CD4-positive, CD25-positive, alpha-beta regulatory T cell (primary cell): ENCODE measurements at places on chromosomes 4 and X. TPM values are rescaled to one million over a fixed set of nuclear protein-coding genes. Genes with fewer than 3 reads are reported as not detected.

CYBB gene
- total RNA-seq = 0.25 TPM

BEX2 gene
- 25.7 TPM for total RNA-seq

DGAT2L6 gene
- total RNA-seq = not detected

DDX60 gene
- total RNA-seq = 28.1 TPM

- no peak for DNase-seq
Observed at GRCh38 chr4:7303561-7303960, 111.2 kb downstream of the SORCS2 start.

- DNase-seq = no peak
Observed at GRCh38 chr4:138235419-138235952, 6.7 kb downstream of the SLC7A11 start.

ETFDH gene
- total RNA-seq = 15.9 TPM

DNA sequence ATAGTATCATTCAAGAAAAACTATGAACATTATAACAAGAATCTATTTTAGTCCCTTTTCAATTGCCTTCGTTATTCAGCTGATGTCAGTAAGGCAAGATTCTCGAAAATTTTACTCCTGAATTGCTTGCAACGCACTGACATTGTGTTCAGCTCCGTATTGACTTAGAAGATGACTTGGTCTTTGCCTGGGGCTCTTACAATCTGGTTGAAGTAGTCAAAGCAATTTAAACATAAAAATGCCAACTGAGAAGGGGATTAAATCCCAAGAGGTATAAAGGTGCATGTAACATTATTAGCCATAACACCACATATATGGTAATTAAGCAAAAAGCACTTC, 507.1 kb downstream of the CENPC start:
- no peak for DNase-seq

HAUS7 gene
- 43.1 TPM for total RNA-seq

- no peak for DNase-seq
Observed at GRCh38 chrX:9132036-9132638, 98.2 kb upstream of the FAM9B start.

- DNase-seq = no peak
Observed at GRCh38 chr4:3304831-3305609, 12.2 kb downstream of the RGS12 start.
